ENCODE measurements at places on chromosomes 6 and 20.

DNA sequence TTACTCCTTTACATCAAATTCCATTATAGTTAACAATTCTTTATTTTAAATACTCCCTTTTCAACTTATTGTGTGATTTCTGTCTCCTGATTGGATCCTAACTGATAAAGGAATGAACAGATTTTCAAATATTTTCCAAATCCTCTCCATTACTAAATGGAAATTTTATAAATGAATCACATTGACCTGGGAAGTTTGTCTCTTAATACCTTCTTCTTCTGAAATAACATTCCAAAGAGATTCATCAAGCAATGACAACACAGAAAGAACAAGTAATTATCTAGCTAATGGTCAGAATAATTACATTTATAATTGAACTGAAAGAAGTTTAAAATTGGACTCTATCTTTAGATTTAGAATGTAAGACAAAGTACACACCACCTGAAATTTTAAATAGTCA lies 515.4 kb upstream of the PTCHD4 start:
- no peak for DNase-seq

DNA sequence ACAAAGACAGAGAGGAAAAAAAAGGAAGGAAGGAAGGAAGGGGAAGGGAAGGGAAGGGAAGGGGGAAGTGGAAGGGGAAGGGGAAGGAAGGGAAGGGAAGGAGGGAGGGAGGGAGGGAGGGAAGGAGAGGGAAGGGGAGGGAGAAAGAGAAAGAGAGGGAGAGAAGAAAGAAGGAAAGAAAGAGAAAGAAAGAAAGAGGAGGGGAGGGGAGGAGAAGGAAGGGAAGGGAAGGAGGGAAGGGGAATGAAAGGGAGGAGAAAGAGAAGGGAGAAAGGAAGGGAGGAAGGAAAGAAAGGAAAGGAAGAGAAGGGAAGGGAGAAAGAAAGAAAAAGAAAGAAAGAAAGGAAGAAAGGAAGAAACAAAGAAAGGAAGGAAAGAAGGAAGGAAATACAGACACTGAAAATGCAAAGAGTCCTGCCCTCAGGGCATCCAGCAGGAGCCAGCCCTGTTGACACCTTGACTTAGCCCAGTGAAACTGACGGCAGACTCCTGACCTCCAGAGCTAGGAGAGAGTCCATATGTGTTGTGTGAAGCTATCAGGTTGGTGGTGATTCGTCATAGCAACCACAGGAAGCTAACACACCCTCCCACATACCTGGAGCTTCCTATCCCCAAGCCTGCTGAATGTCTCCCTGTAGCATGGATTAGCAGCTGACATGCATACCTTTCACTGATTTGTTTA lies 58.7 kb upstream of the SULF2 start:
- no peak for DNase-seq

GRCh38 chr6:29720863-29721262 lies 2.4 kb upstream of the HLA-F start:
- no peak for DNase-seq

DNA sequence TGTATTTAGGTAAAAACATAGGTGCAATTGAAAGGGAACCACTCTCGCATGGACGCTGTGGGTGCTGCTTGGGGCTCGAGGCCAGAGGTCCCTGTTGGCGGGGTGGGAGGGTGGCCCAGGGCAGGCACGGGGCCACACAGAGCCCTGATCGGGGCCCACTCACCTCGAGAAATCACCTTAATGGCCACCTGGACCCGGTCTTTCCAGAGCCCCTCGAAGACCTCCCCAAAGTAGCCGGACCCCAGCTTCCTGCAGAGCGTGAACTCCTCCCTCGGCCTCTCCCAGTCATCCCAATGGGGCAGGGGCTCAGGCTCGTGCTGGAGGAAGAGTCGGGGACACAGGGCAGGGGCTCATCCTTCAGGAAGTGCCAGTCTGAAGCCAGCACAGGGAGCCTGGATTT lies 3.8 kb downstream of the PTK6 start:
- DNase-seq = no peak

GRCh38 chr6:53910834-53911233 lies 116.0 kb downstream of the LRRC1 start:
- DNase-seq = no peak

GRCh38 chr6:107917451-107918375 lies 40.3 kb downstream of the SEC63 start:
- no peak for DNase-seq

- DNase-seq = no peak
These were observed 134.9 kb downstream of the TMEM200A start for GRCh38 chr6:130500693-130501092.

- no peak for DNase-seq
These were observed 97.9 kb upstream of the BTN3A2 start for GRCh38 chr6:26267083-26267589.

DNA sequence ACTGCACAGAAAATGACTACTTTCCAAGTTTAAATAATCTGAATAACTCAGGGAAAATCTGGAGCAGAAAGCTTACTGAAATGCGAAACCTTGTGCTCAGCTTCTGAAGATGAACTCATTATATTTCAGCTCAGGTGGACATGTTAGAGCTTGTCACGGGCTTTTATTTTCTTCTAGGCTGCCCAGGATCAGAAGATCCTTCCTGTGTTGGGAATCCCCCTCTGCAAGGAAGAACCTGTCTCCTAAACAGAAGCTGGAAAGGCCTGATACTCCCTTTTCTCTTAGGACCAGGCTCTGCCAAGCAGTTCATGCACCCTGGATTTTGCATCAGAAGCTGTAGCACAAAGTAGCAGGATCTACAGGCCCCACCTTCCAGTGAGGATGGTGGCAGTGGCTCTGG lies 5.1 kb upstream of the SLC2A12 start:
- no peak for DNase-seq

- DNase-seq = no peak
These were observed 18.4 kb upstream of the RPN2 start for GRCh38 chr20:37160683-37161082.

- DNase-seq = no peak
These were observed 8.4 kb upstream of the HLA-A start for GRCh38 chr6:29933955-29934354.

- no peak for DNase-seq
These were observed 51.4 kb downstream of the ERMARD start for GRCh38 chr6:169802790-169803189.

Data from Panc1 (cell line).